ENCODE measurements at places on chromosomes 5 and 9.

GRCh38 chr9:81827616-81828296 lies 100.5 kb upstream of the SPATA31D4 start:
- no peak for DNase-seq

DNA sequence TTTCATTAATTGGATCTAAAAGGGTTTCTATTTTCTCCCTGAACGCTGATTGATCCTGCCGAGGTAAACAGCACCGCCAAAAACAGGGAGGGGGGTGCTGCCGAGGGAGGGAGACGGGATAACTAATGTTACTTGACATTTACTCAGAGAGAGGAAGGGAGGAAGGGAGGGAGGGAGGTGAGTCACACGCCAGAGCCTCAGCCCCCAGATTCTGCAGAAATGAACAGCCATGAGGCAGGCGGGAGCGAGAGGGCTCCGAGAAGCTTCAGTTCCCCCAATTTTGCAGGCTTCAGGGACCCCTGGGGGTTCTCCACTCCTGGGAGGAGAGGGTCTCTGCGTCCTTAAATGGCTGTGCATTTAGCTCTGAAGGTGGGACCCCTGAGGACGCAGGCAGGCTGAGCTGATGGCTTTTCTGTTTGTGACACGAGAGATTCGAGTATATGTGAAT lies 59.1 kb upstream of the IER5L start:
- DNase-seq = no peak

GRCh38 chr5:110088676-110089436 lies 399.1 kb downstream of the MAN2A1 start:
- DNase-seq = no peak

- DNase-seq = peak; percentile 40
Observed at GRCh38 chr5:59810041-59810440, 83.5 kb downstream of the PDE4D start.

DNA sequence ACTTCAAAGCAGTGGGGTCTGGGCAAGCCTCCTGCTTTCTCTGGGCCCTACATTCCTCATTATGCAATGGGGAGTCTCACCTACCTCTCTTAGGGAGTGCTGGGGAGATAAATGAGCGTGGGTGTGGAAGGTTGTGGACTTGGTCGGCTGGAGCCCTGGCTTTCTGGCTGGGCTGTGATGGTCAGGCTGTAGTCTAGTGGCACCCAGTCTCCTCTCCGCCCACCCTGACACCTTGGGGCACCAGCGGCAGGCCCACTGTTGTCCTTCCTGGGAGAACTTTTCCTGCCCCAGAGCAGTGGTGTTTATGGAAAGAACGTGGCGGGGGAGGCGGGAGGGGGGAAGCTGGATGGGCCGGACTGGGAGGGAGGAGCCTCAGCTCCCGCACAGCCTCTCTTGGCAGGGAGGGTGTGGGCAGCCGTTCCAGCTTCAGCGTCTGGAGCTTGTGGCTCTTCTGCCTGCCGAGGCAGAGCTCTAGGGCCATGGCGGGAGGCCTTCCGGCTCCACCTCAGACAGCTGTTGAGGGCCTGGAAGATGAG lies 4.1 kb downstream of the PTGS1 start:
- DNase-seq = no peak

DNA sequence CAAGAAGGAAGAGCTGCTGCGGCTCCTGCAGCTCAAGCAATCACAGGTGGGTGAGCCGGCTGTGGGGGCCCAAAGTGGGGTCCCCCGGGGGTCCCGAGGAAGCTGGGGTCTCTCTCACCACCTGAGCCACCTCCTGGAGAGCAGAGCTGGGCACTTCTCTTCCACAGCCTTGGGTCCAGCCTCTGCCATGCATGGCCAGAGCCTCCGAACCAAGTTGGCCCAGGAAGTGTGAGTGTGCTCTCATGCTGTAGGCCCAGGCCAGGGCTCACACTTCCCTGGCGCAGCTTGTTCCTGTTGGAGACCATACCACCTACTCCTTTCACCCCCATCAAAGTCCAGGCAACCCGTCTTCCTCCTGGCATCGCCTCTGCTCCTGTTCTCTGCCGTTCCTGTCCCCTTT lies 19.7 kb downstream of the HMCN2 start:
- DNase-seq = no peak

- DNase-seq = no peak
Observed at GRCh38 chr9:137128862-137129455, 10.0 kb upstream of the GRIN1 start.

DNA sequence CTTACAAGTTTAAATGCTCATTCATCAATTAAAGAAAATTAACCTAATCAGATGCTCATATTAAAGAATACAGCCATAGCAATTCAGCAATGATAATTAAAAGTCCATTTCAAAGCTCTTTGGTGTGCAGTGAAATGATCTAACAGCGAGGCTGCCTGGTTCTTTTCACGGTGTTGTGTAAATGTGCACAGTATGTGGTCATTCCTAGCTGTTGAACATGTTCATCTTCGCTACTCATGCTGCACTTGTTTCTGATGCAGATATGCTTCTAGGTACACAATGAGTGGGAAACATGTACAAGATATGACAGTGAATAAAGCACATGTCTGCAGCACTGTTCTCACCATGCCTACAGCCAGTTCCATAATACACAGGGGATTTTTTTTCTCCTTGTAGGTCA lies 163.5 kb downstream of the NR2F1-AS1 start:
- no peak for DNase-seq

DNA sequence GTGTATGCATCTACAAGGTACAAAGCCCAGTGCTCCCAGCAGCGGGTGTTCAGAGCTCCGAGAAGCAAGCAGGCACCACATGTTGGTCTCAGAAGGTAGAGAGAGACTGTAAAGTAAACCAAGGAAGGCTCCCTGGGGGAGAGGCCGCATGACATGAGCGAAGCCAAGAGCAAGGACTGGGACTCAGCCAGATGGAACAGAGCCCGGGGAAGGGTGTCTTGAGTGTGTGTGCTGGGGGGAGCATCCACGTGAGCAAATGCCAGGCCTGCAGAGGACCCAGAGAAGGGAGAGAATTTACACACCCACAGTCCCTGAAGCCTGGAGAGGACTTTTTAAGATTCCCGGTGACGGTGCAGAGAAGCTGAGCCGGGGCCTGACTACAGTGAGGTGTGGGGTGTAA lies 15.2 kb upstream of the KCNIP1 start:
- DNase-seq = no peak

GRCh38 chr9:128554155-128554862 lies 1.9 kb downstream of the SPTAN1 start:
- DNase-seq = peak; percentile 19

DNA sequence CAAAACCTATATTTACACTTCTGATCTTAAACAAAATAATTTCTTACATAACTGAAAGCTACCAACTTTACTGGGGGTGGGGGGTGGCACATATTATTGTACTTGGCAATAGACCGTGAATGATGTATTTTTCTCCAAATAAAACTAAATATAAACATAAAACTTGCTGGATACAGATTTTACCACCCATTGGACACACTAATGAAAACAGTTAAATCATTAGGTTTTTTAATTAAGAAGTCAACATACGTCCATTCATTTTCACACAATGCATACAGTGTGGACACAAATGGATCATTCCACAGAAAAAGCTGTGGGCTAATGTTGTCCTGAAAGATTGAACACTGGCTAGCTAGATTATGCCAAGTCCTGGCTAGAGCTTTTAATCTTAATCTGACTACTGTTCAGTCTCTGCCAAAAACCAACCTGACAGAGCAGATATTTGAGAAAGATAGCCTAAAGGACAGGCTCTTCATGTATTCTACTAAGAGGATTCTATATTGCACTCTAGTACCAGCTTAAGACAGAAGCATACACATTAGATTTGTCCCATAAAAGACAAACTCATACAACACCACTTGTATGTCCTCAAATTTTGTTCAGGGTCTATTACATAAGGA lies 118.1 kb downstream of the SIL1 start:
- no peak for DNase-seq

DNA sequence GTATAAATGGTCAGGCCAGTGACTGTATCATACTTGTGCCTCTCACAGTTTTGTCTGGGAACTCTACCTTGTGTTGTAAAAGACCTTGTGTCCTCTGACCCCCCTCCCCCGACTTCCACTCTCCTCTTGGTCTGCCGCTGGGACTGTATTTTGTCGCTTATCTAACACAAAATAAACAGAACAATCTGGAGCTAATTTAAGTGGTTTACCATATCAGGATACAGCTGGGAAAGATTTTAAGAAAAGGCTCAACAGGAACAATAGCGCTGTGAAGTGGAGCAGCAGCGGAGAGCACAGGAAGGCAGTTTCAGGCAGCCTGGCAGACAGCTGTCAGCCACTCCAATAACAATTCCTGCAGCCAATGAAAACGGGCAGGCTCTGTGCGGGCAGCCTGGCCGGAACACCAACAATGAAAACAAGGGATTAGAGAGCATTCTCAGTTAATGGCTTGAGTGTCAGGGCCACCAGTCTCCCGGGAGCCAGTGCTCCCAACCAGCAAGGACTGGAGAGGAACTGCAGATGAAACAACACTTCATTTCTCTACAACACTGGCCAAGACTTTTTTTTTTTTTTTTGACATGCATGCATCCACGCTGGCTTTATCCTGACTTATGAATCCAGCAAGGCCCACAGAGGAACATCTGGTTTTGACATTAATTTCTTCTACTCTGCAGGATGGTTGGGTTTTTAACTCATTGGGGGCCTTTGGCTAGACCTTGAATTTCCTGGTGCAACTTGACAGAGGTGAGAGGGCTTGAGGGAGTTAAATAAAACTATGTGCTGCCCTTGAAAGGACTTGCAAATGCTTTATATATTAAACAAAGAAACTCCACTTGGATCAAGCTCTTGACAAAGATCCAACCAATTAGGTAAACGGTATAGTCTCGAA lies 76.7 kb downstream of the ARSB start:
- no peak for DNase-seq

DNA sequence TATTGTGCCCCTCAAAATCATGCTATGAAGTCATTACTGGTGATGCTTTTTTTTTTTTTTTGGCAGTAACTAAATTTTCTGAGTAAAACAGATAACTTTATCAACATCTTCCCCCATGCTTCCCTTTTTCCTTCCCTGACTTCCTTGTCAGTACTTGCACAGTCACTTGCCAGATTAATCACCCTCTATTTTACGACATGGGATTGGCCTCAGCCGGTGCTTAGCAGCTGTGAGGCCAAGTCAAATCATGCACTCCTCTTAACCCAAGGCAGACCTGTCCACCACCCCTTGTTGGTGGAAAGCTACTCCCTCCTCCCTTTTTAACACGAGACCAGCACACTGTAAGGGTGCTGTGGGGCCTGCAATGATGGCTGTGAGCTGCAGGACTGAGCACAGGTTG lies 118.0 kb upstream of the OTULINL start:
- DNase-seq = no peak

Measured in CD4-positive, alpha-beta memory T cell (primary cell).